ENCODE measurements at places on chromosomes 2 and 18. TPM values are rescaled to one million over a fixed set of nuclear protein-coding genes. Genes with fewer than 3 reads are reported as not detected.

PIEZO2 gene
- 4.1 TPM for total RNA-seq

DNA sequence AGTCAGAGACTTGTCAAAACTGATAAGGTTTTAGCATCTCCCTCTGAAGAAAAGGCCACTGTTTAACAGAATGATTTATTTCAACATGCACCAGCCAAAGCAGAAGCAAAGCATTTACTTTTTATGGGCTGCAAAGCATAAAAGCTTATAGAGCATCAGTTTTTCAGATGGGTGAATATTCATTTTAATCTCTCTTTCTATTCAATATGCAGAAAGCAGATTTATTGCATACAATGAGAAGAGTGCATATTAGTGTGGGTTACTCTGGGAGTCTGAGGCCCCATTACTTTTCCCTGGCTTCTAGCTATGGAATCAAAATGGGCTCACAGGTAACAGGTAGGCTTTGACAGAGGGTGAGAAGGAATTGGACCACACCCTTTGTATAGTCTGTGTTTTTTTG is 9.0 kb downstream of the PTPRM start:
- no peak overlapping the region for H3K27ac ChIP-seq
- H3K4me3 ChIP-seq = no peak overlapping the region
- H3K27me3 ChIP-seq = no peaks in the 10 kb centered on the region
- no peak for DNase-seq
- H3K36me3 ChIP-seq = no peaks in the 10 kb centered on the region
- H3K4me1 ChIP-seq = peaks cover 45% of the 10 kb centered on the region

IL18R1 gene
- total RNA-seq = 11.8 TPM

KYNU gene
- 9.4 TPM for total RNA-seq

- H3K27ac ChIP-seq = no peak overlapping the region
- H3K27me3 ChIP-seq = no peaks in the 10 kb centered on the region
- peaks cover 12% of the 10 kb centered on the region for H3K4me1 ChIP-seq
- peaks cover 7% of the 10 kb centered on the region for H3K36me3 ChIP-seq
- no peak for DNase-seq
- no peak overlapping the region for H3K4me3 ChIP-seq
Measured at GRCh38 chr2:168118733-168119514, 128.5 kb downstream of the STK39 start.

DNA sequence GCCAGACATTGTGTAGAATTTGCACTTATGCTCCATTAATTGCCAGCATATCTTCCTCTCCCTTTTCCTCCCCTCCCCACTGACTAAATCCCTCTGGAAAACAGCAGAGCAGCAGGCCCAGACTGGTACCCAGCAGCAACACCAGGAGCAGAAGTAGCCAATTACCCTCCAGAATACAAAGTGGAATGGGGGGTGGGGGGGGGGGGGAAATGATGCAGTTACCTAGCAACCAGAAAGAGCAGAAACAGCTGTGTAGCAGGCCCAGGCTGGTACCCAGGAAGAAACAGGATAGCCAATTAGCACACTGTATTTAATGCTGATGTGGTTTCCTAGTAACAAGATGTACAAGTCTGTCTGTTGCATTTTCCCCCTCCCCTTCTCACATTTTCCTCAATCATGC is 52.3 kb downstream of the KLF7 start:
- H3K4me1 ChIP-seq = peaks cover 18% of the 10 kb centered on the region
- H3K4me3 ChIP-seq = no peak overlapping the region
- H3K27me3 ChIP-seq = no peaks in the 10 kb centered on the region
- H3K36me3 ChIP-seq = no peaks in the 10 kb centered on the region
- no peak for DNase-seq

- no peaks in the 10 kb centered on the region for H3K27me3 ChIP-seq
- no peak overlapping the region for H3K4me3 ChIP-seq
- H3K36me3 ChIP-seq = no peaks in the 10 kb centered on the region
- no peaks in the 10 kb centered on the region for H3K4me1 ChIP-seq
Measured at GRCh38 chr2:12032398-12032797, 286.0 kb downstream of the LPIN1 start.

DNA sequence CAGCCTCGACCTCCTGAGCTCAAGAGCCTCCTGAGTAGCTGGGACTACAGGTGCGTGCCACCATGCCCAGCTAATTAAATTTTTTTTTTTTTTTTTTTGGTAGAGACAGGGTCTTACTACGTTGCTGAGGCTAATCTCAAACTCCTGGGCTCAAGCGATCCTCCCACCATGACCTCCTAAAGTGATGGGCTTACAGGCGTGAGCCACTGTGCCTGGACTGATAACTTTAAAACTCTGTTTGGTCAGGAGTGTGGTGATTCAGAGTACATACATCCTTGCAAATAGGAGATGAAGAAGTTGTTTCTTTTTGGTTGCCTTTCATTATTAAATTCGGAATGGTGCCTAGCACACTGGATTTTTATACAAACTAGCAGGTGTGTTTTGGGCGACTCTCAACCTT is 73.0 kb downstream of the LTBP1 start:
- H3K4me3 ChIP-seq = no peak overlapping the region
- H3K4me1 ChIP-seq = peaks cover 30% of the 10 kb centered on the region
- no peak overlapping the region for H3K27ac ChIP-seq
- no peaks in the 10 kb centered on the region for H3K36me3 ChIP-seq
- DNase-seq = peak; percentile 57

GRCh38 chr2:217703999-217704398 is 298.8 kb downstream of the TNS1 start:
- no peak overlapping the region for H3K27ac ChIP-seq
- H3K4me1 ChIP-seq = peaks cover 21% of the 10 kb centered on the region
- no peak overlapping the region for H3K4me3 ChIP-seq
- H3K36me3 ChIP-seq = no peaks in the 10 kb centered on the region
- DNase-seq = no peak
- no peaks in the 10 kb centered on the region for H3K27me3 ChIP-seq

DNA sequence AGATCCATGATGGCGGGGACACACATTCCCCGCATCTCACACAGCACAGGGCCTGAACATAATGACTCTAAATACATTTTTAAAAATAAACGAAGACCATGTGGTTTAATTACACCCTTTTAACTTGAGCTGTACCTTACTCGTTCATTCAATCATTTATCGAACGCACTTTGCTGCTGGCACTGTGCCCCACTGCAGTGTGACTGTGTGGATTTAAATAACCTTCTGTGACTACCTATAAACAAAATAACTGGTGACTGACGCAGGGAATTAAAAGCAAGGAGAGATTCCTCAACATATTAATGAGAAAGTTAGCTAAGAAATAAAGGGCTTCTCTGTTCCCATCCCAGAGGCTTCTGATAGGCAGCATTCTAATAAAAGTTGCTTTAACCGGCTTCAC is 10.9 kb upstream of the FZD7 start:
- H3K4me1 ChIP-seq = peaks cover 33% of the 10 kb centered on the region
- H3K4me3 ChIP-seq = no peak overlapping the region
- H3K27ac ChIP-seq = no peak overlapping the region
- H3K27me3 ChIP-seq = no peaks in the 10 kb centered on the region

- peak overlapping the region; percentile 93 for H3K27ac ChIP-seq
- H3K27me3 ChIP-seq = no peaks in the 10 kb centered on the region
- H3K4me3 ChIP-seq = peak overlapping the region; percentile 92
- H3K36me3 ChIP-seq = no peaks in the 10 kb centered on the region
Measured at GRCh38 chr2:63589148-63589958, 590 bp downstream of the MDH1 start.

DNA sequence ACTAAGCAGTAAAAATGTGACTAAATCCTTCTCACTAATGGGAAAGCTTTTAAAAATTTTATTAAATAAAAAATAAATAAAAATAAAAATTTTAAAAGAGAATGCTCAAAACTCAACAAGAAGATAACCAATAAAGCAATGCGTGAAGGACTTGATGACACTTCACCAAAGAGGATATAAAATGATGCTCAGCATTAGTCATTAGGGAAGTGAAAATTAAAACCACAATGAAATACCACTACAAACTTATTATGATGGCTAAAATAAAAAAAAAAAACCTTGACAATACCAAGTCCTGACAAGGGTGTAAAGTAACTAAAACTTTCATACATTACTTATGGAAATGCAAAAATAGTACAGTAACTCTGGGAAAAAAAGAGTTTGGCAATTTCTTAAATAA is 3.3 kb upstream of the WDR75 start:
- no peak for DNase-seq

CSRNP3 gene
- 2.9 TPM for total RNA-seq

DNA sequence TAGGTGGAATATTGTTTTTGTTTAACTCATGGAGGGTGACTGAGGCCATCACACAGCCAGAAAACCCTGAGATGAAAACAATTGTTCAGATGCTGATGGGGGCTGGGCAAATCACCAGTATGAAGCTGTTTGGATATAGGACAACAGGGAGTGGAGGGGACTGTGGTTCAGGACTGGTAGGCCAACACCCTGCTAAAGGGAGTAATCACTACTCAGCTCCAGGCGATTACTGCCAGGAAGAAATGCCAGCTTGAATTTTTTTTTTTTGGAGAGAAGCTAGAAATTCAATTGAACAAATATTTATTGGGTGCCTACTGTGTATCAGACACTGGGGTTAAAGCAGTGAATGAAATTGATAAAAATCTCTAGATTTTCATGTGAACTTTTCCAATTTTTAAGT is 37.4 kb downstream of the TNP1 start:
- peaks cover 14% of the 10 kb centered on the region for H3K4me1 ChIP-seq
- H3K27me3 ChIP-seq = no peaks in the 10 kb centered on the region
- no peak for DNase-seq
- H3K4me3 ChIP-seq = no peak overlapping the region
- no peak overlapping the region for H3K27ac ChIP-seq

GRCh38 chr2:54384301-54385203 is 71.6 kb upstream of the SPTBN1 start:
- peak overlapping the region; percentile 35 for H3K27ac ChIP-seq
- peaks cover 26% of the 10 kb centered on the region for H3K4me1 ChIP-seq
- no peaks in the 10 kb centered on the region for H3K27me3 ChIP-seq
- H3K4me3 ChIP-seq = no peak overlapping the region

GRCh38 chr18:36744261-36744876 is 84.4 kb downstream of the TPGS2 start:
- H3K4me1 ChIP-seq = no peaks in the 10 kb centered on the region
- H3K4me3 ChIP-seq = no peak overlapping the region
- no peaks in the 10 kb centered on the region for H3K27me3 ChIP-seq
- H3K36me3 ChIP-seq = peaks cover 4% of the 10 kb centered on the region

DNA sequence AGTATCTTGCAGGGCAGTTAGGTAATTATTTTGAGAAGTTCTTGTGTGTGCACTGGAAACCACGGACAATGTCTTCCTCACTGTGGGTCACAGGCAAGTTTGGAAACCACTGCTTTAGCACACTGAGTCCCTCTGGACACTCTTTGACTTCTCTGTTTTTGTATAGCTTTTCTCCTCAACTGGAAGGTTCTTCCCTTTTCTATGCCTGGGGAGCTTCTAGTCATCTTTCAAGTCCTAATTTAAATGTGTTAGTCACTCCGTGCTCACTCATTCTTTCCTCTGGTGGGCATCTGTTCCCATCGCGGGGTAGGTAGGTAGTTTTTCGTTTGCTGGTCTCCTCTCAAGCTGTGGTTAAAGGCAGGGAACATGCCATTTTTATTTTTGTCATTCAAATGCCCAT is 32.1 kb downstream of the E2F6 start:
- H3K27ac ChIP-seq = no peak overlapping the region
- H3K36me3 ChIP-seq = peaks cover 3% of the 10 kb centered on the region
- H3K4me3 ChIP-seq = no peak overlapping the region
- DNase-seq = no peak

DNA sequence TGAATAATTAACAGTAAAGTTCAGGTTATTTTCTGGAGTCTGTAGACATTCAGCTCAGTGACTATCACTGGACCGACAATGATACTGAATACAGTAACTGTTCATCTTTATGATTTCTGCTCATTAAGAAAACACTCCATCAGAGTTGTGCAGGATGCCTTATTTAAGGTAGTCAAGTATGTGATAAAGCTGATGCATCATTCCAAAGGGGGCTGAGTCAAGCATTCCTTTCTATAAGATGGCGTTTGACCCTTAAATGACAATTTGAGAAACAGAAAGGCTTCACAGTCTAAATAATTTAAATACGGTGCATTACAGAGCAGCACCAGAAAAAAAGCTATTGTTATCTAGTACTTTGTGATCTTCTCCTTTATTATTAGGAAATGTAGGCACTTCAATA is 131.1 kb downstream of the CDH2 start:
- H3K36me3 ChIP-seq = no peaks in the 10 kb centered on the region
- H3K27me3 ChIP-seq = no peaks in the 10 kb centered on the region
- no peak overlapping the region for H3K27ac ChIP-seq

DNA sequence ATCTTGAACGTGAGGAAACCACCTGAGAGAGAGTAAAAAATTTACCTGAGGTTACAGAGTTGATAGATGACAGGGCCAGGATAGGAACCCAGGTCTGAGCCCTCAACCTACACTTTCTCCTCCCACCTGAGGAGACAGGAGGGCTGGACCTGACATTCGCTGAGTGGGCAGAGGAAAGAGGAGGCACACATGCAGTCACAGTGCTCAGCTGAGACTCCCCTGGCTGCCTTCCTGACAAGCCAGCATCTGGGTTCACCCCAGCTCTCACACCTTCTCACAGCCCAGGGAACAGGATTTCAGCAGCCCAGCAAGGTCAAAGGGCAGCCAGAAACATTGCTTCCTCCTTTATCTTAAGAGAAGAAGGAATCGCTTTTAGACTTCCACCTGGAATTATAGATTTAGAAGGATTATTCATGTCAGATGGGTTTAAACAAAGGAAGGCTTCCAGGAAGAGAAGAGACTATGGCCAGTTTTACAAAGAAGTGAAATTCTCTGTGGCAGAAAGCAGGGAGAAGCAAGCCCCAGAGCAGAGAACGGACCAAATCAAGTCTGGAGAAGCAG is 18.1 kb upstream of the PKDCC start:
- H3K4me1 ChIP-seq = peaks cover 10% of the 10 kb centered on the region
- no peak overlapping the region for H3K4me3 ChIP-seq
- no peak overlapping the region for H3K27ac ChIP-seq
- no peaks in the 10 kb centered on the region for H3K27me3 ChIP-seq
- no peaks in the 10 kb centered on the region for H3K36me3 ChIP-seq
- no peak for DNase-seq

DNA sequence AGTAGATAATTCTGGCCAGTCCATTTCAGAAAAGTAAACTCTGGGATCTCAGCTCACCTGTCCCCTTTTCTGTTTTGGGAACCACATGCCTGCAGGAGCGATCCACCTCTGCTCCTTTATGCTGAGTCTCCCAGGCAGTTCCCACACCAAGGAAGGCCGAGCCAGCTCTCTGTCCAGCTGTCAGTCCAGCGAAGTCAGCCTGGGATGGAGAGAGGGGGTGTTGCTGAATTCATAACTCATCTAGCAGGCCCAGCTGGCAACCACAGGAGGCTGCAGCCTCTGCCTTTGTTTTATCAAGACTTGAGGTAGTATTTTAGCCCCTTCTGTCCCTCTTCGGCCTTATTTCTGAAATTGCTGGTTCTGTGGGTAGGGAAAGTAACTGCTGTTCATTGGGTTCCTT is 209.9 kb downstream of the ARL4C start:
- no peaks in the 10 kb centered on the region for H3K27me3 ChIP-seq
- H3K4me1 ChIP-seq = no peaks in the 10 kb centered on the region
- no peaks in the 10 kb centered on the region for H3K36me3 ChIP-seq
- H3K4me3 ChIP-seq = no peak overlapping the region
- H3K27ac ChIP-seq = no peak overlapping the region

DNA sequence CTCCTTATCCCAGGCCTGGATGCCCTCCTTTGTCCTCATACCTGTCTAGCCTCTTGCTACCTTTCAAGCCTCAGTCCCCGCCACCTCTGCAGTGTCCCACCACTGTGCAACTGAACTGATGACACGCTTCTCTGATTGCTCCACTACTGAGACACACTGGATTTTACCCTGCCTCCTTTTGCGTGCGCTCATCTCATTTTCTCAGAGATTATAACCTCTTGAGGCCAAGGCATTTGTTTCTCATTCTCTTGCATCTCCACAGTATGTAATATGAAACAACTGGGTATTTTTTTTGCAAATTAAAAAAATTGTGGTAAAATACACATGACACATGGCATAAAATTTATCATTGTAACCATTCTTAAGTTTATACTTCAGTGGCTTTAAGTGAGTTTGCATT is 95.4 kb downstream of the PRKCE start:
- H3K4me1 ChIP-seq = peaks cover 33% of the 10 kb centered on the region
- no peak for DNase-seq
